ENCODE measurements at places on chromosomes 12 and 14.
A peak's percentile ranks its signal among the peaks of the same experiment; 100 is the strongest.

- DNase-seq, result peak; percentile 93
These were observed 6.6 kb downstream of the CARMIL3 start for GRCh38 chr14:24058260-24058950.

DNA sequence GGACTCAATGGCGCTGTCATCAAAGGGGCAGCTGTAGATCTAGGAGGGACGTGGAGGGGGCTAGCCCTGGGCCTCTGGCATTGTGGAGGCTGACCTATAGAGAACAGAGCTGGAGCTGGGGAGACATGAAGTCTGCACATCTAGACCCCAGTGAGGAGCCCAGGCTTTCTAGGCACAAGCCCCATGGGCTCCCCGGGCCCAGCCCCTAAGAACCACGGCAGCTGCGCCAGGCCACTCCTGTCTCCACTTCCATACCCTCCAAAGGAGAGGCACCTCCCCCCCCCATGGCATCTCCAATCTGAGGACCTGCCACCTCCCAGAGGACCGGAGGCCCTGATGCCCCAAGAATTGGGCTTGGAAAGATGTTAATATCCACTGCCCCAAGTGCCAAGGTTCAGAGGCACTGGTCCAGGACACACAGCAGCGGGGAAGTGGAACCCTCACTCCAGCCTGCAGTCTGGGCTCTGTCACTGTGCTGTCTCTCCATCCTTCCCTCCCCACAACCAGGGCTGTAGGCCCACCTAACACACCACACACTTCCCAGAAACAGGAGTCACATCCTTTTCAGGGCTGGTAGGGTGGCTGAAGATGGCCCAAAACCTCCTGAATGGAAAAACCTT lies 4.5 kb downstream of the ANKRD9 start:
- DNase-seq, result no peak

DNA sequence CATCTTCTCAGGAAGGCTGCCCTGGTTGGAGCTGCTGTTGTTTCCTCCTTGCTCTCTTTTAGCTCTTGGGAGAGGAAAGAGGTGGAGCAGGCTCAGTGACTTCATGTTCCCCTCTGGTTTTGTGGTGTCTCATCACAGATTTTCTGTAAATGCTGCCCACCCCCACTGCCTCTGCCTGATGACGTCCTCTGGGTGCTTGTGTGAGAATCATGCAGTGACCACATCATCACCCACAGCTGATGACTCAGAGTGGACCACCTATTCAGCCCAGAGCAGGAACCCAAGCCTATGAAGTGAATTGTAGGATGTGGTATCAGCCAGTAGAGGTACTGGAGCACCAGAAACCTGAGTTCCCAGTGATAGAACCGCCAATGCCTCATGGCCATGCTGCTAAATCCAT lies at the start of gene GZMB:
GZMB (minus strand) TSS at position 33 of the 400 bp plus-strand sequence; CDS start at position 3, 30 bp downstream.
- no peak for DNase-seq

DNA sequence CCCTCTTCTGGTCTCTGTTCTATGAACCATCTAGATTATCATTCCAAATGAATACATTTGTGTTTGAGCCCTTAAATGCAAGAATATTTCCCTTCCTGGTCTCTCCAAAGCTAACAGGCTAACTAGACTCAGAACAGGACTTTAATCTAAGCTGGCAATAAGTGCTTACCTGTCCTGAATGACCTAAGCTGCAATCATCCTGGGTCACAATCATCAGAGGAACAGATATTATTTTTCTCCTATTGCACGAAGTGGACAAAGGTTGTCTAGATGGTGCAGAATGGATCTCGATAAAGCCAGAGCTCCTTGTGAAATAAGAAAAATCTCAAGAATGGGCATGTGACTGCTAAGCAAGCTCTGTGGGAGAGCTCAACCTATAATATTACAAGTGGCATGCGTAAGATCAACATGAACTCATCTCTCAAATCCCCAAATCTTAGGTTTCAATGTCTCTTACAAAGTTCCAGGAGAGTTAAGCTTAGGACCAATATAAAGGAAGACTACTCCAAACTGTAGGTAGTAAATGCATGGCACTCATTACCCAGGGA lies 10.6 kb upstream of the NUMB start:
- no peak for DNase-seq

GRCh38 chr14:83196236-83196635 lies 1662.6 kb upstream of the SEL1L start:
- no peak for DNase-seq

DNA sequence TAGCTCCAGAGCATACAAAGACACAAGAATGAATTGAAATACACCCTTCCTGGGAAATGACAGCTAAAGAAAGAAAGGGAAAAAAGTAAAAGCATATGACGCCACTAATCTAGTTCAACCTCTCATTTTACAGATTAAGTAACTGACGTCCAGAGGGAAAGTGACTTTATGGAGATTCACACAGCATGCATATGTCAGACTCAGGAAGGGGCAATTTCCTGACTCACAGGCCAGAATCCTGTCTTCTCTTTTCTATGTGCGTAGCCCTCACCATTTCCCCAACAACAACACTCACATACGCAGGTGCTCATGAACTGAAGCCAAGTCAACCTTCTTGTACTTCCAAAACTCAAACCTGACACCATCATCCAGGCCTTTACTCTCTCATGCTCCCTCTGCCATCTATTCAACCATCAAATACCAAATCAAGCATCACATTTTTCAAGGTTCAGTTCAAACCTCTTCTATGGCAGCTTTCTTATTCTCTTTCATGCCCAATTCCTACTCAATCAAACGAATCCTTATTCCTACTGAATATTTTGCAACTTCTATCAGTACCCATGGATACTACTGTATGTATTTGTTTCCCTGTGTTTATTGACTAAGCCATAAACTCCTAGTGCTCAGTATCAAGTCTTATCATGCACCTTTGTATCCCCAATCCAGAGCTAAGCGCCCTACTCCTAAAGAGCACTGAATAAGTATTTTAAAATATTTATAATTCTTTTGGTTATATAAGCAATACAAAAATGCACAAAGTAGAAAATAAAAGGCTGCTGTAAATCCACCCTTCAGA lies 52.8 kb downstream of the STXBP6 start:
- no peak for DNase-seq
